Esophagus mucosa (tissue), 1 donor: ENCODE measurements at places on chromosomes 16 and 17. TPM values are rescaled to one million over a fixed set of nuclear protein-coding genes. Genes with fewer than 3 reads are reported as not detected.

UTP4 gene
- 30.2 TPM for total RNA-seq

TVP23A gene
- total RNA-seq = not detected

VMO1 gene
- 2.3 TPM for total RNA-seq

MEOX1 gene
- total RNA-seq = 1.2 TPM

GAST gene
- not detected for total RNA-seq

PRAC1 gene
- total RNA-seq = not detected

ZNF232 gene
- total RNA-seq = 3.1 TPM

STX1B gene
- 0.80 TPM for total RNA-seq

SOST gene
- not detected for total RNA-seq

CCL7 gene
- total RNA-seq = not detected

TUFM gene
- total RNA-seq = 137 TPM

FAM222B gene
- total RNA-seq = 12.2 TPM

DBNDD1 gene
- total RNA-seq = 13.9 TPM

CD19 gene
- 0.40 TPM for total RNA-seq

SLC13A5 gene
- 3.5 TPM for total RNA-seq

TBC1D3C gene
- not detected for total RNA-seq

MRPL27 gene
- total RNA-seq = 64.7 TPM
